CD4-positive, alpha-beta T cell treated with Interleukin-4 for 4 hours (primary cell): ENCODE measurements at places on chromosomes 16 and 17.
A peak's percentile ranks its signal among the peaks of the same experiment; 100 is the strongest.

- DNase-seq: peak; percentile 66
Measured at GRCh38 chr16:38941-39892, 14.2 kb downstream of the POLR3K start.

GRCh38 chr16:35258381-35258780, 1799.0 kb downstream of the TP53TG3F start:
- no peak for DNase-seq

- no peak for DNase-seq
Measured at GRCh38 chr16:6157806-6158205, 1060.2 kb upstream of the EEF2KMT start.

- peak; percentile 17 for DNase-seq
Measured at GRCh38 chr17:65121368-65121767, 15.8 kb upstream of the RGS9 start.

- peak; percentile 54 for DNase-seq
Measured at GRCh38 chr17:7220593-7221277, 997 bp downstream of the ACADVL start.
